ENCODE measurements at places on chromosomes 1 and 21. TPM values are rescaled to one million over a fixed set of nuclear protein-coding genes. Genes with fewer than 3 reads are reported as not detected.

The TCHHL1 gene
- total RNA-seq = not detected

The RGS13 gene
- not detected for total RNA-seq

The PRCC gene
- 83.6 TPM for total RNA-seq

The SEMA4A gene
- 0.65 TPM for total RNA-seq

The MGST3 gene
- 213 TPM for total RNA-seq

The SPATA46 gene
- total RNA-seq = not detected

The FCGR2B gene
- not detected for total RNA-seq

The CELA3A gene
- total RNA-seq = not detected
